ENCODE measurements at places on chromosomes 4 and X.

DNA sequence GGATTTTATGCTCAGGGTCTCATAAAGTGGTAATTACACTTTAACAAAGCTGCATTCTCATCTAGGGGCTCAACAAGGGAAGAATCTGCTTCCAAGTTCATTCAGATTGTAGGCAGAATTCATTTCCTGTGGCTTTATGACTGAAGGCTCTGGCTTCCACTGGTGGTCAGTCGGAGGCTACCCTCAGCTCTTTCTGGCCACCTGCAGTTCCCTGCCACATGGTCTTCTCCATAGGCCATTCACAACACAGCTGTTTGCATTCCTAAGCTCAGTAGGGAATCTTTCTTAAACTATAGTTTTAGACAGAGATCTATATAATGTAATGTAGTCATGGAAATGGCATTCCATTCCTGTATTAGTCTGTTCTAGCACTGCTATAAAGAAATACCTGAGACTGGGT is 973.0 kb upstream of the SLIT2 start:
- no peak for DNase-seq

- DNase-seq: no peak
Measured at GRCh38 chrX:12174358-12174757, 36.1 kb downstream of the FRMPD4 start.

- no peak for DNase-seq
Measured at GRCh38 chr4:8345053-8345945, 75.7 kb downstream of the HTRA3 start.

DNA sequence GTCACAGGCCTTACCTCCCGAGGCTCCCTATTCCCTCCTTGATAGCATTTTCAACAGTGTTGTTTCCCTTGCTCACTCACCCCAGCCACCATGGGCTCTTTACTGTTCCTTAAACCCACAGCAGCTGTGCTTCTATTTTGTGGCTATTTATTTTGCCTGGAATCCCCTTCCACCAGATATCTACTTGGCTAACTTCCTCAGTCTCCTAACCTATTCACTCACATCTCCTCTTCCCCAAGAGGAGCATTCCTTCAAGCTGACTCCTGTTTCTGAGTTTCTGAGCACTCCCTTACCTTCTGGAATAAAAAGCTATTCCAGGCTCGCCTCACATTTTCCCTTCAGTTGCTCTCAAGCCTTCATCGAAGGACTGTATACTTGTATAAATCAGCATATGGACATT is 50.5 kb downstream of the CXCL1 start:
- no peak for DNase-seq

- no peak for DNase-seq
Measured at GRCh38 chr4:94507281-94507680, 55.5 kb downstream of the PDLIM5 start.

DNA sequence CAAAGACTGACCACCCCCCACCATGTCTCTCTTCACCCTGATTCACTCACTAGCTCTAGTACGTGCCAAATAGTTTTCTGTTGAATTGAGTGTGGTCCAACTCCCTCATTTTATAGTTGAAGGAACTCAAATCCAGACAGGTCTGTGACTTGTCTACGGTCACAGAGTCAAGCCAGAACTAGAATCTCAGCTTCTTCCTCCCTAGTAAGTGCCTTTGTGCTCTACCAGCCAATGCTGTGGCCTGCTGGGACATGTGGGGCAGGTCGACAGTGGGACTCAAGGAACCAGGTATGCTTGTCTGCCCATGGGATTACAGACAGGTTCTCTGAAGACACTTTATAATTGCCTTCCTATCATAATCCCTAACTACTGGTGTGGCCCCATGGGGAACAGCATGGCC is 108.6 kb upstream of the CPEB2 start:
- DNase-seq: no peak

GRCh38 chr4:77798385-77798784 is 20.8 kb downstream of the CNOT6L start:
- DNase-seq: no peak

DNA sequence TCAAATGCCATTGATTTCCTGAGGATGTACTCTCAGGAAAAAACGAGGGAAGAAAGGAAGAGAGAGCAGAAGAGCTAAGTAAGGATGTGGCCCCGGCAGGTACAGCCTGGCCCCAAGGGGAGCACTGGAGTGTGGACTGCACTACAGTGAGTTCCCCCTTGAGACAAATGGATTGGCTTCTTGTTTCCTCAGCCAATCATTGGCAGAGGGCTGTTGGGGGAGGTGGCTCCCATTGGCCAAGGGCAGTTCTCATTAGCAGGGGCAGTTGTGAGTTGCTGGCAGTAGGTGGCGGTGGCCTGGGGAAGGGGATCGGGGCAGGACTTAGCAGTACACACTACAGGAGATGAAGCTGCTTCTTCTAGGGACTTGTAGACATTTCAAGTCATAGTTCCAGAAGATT is 24.1 kb upstream of the OCIAD2 start:
- no peak for DNase-seq

GRCh38 chr4:763922-764321 is 58.3 kb downstream of the PCGF3 start:
- no peak for DNase-seq

GRCh38 chr4:55485821-55486220 is 60.9 kb downstream of the CLOCK start:
- DNase-seq: no peak

- DNase-seq: no peak
Measured at GRCh38 chr4:128787509-128788311, 21.8 kb upstream of the JADE1 start.

DNA sequence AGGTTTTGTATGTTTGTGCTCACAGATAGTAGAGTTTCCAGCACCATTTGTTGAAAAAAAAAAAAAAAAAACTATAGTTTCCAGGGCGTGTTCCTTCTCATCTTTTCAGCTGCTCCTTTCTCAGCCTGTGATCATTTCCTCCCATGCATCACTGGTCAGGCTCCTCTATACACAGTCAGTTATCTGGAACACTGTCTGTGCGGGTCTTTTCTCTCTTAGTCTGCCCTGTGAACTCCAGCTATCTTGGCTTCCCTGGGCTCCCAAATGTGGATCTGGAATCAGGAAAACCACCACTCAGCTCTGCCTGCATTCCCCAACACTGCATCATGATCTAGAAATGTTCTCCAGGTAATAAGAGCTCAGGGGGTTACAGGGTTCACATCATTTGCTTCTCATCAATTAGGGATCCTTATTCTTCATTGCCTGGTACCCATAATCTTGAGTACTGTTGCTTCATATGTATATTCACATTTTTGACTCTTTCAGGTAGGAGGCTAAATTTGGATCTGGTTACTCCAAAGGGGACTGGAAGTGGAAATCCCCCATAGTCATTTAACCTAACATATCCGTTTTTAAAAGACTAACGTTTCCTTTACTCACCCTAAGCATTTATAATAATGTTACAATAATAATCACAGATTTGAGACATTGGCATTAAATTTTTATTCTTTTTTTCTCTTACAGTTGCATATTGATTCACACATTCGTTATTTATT is 221.8 kb upstream of the KLF3 start:
- DNase-seq: no peak

DNA sequence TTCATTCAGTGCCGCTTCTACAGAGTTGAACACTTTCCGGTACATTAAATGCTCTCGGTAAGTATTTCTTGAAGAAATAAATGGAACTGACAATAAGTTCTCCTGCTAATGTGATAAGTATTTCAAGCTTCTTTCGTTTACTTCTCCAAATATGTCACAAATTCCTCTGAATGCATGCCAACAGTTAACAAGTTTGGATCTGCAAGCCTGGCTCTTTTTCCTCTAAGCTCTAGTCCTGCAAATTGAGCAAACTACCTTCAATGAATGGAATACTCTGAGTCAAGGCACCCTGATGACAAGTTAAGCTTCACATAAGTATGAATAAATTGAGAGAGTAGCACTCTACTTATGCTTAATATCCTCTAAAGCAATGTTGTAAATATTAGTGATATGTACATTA is 403.6 kb downstream of the PDGFC start:
- no peak for DNase-seq

DNA sequence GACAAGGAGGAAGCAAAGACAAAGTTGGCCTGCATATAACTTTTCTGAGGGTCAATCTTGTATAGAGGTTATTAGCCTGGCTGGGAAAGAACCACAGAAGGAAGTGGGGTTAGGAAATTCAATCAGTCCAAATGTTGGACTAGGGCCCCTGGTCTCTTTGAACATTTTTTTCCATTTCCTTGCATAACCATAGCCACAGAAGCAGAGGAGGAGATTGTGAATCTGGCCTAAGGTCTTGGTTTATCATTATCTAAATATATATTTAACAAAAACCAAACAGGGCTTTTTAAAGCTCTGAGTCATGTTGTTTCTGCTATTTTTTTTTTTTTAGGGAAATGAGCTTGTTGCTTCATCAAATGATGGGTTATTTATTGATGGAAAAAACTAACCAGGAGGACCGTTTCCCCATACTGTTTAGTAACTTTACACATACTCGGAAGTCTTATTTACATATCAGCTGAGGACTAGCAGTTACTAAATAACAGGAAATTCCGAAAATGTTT is 97.7 kb upstream of the ACSL4 start:
- DNase-seq: no peak

DNA sequence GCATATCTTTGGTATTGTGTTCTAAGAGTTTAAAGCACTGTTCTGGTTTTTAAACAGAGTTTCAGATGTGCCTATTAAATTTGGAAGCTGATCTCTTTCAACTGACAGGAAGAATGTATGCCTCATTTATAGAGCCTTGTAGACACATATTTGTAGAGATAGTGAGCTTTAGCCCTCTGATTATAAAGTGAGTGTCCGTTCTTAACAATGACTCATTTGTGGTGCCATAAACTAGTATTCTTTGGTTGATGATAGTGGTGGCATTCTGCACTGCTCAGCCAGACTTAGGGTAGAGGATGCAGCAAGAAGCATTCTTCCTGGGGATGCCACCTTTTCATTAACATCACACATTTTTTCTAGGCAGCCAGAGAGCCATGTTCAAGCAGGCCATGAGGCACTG is 121.7 kb downstream of the TLL1 start:
- no peak for DNase-seq

- no peak for DNase-seq
Measured at GRCh38 chrX:153970357-153971123, 1.1 kb downstream of the HCFC1 start.

DNA sequence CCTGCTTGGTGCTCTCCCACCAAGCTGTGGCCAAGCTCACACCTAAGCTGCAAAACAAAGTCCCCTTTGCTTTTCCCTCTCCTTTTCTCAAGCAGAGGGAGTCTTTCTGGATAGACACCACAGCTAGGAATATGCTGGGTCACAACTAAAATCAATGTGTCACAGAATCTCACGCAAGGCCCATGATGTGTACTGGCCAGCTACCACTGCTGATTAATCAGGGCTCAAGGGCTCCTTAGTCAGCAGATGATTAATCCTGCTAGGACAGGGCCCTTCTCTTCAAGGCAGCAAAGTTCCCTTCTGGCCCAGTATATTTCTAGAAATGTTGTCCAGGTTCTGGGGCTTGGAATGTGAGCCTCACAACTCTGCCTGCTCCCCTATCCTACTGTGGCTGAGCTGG is 32.0 kb upstream of the TENT5D start:
- no peak for DNase-seq

DNA sequence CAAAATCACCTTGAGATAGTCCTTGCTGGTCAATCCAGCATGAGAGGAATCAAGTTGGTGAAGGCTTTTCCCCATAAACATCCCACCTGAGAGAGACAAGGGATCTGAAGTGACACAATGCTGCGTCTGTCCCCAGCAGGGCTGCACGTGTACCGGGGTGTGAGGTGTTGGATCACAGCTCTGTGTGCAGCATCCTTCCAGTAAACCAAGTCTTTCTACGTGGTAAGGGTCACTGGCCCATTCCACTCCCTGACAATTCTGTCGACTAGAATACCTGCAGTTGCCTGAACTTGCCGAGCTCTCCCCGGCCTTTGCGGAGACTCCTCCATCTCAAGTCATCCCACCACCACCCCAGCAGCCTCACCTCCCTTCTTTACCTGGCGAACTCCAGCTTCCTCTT is 14.8 kb downstream of the HELT start:
- DNase-seq: no peak
